ENCODE measurements at places on chromosomes 2 and 18.

GRCh38 chr2:17539611-17540092, 844 bp upstream of the VSNL1 start:
- DNase-seq = no peak

- DNase-seq = no peak
These were observed 4.2 kb downstream of the ZNF513 start for GRCh38 chr2:27376151-27376865.

- no peak for DNase-seq
These were observed at the start of gene LHCGR for GRCh38 chr2:48755473-48755872. Gene LHCGR, minus strand, starts transcription at chr2:48755724. Its CDS starts 53 bp downstream, at chr2:48755671.

DNA sequence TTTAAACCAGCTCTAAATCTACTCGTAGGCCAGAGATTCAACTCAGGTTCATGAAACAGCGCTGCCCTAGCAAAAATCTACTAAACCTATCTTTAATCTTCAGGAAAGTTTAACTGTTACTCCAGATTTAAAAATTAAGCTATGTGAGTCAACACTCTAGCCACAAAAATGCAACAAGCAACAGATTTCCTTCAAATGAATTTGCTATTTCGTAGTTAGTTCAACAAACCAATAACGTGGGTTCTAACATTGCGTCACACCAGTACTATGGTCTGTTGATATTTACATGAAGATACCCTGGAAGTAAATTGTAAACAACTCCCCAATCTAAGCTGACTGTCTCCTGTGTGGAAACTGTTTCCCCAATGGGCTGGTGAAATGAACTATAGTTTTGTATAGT, 71.2 kb downstream of the FIGN start:
- no peak for DNase-seq

- no peak for DNase-seq
These were observed 100.7 kb downstream of the MYT1L start for GRCh38 chr2:2230433-2230817.

DNA sequence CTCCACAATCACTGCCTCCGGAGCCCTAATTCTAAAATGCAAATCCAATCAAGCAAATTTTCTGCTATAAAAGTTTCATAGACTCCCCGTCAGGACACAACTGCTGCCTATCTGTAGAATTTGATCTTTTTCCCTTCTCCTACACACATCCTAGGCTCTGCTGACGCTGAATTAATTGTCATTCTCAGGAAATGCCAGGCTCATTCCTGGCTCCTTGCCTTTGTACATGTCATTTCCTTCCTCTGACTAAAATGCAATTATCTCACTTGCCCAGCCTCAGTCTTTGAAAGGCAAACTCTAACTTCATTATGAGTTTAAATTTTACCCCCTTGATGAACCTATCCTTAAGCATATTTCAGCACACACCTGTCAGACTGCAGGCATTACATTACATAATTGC, 844.9 kb upstream of the CRIM1 start:
- no peak for DNase-seq

DNA sequence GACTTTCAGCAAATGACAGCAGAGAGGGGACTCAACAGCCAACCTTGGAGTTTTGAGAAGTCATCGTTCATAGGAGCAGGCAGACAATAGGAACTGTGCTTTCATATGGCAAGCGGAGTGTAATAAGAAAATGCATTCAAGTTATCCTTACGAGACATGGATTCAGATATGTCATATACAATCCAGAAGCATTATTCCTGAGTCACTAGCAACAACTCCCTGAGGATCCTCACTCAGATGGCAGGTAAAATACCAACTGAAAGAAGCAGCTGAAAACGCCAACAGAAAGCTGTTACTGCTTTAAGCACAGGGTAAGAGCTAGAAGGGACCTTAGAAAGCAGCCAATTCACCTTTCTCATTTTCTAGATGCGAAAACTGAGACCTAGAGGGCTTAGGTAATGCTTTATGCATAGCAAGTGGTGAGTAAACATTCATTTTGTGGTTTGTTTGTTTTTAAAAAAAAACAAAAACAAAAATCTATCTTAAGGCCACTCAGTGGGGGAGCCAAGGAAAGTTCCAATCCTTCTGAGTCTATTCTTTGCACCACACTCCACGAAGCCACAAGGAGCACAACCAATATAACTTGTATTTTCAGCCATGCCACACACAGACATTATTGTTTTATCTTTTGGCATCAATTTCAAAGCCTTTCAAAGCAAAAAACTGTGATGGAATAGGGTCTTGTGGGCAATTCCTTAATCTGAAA, 89.1 kb upstream of the RIOK3 start:
- DNase-seq = no peak

DNA sequence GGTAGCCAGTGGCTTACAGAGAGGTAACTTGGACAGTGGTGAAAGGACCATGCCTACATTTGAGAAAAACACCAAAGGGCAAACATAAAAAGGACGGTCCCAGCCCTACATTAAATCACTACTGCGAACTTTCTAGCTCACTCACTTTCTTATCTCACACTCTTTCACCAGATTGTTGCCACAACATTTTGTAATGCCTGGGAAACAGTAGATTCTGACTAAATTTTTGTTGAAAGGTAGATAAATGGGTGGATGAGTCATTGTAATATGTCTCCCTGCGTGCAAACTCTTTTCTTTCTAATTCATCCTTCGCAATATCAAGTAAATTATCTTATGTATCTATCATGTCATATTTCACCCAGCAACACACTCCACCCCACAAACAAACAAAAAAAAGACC, 192.2 kb downstream of the IRS1 start:
- DNase-seq = no peak

- no peak for DNase-seq
These were observed 32.3 kb downstream of the SCTR start for GRCh38 chr2:119491776-119492525.

DNA sequence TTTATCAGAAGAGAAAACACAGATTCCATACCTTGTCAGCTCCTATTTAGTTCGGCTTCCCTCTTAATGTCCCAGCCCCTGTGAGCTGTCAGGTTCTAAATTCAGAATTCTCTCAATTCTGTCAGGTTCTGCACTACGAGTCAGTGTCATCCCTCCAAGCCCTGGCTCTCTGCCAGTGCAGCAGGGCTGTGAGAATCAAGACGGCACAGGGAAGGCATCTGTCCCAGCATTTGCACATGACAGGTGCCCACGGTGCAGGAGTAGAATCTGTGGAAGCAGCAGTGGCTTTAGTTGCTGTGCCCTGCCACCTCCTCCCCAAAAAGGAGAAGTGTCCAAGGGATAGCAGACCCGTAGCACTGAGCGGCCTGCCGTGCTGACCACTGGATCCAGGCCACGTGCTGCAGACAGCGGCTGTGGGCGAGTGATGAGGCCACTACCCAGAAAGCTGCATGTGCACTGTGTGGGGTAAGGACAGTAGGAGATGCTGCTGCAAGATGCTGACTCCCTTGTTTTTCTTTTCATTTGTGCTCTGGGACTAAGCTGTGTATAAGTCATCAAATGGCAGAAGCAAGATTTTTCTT, 12.8 kb downstream of the RBFA start:
- no peak for DNase-seq

DNA sequence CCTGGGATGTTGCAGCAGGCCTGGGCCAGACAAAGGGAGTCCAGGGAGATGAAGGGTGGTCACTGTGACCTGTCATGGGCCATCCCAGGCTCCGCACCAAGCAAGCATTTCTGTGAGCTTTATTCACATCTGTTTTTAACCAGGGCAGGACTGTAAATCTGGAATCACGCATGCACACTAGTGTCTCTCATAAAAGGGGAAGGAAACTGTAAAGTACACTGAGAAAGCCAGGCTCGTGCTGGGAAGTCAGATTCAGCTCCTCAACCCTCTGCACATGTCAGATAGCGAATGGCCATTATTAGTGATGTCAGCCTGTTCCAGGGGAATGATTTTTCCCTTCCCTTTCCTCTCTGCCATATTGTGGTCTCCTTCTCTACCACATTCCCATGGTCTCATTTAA, 818.6 kb upstream of the RAB6C start:
- DNase-seq = no peak

GRCh38 chr2:173280853-173281252, 73.8 kb upstream of the CDCA7 start:
- DNase-seq = no peak

DNA sequence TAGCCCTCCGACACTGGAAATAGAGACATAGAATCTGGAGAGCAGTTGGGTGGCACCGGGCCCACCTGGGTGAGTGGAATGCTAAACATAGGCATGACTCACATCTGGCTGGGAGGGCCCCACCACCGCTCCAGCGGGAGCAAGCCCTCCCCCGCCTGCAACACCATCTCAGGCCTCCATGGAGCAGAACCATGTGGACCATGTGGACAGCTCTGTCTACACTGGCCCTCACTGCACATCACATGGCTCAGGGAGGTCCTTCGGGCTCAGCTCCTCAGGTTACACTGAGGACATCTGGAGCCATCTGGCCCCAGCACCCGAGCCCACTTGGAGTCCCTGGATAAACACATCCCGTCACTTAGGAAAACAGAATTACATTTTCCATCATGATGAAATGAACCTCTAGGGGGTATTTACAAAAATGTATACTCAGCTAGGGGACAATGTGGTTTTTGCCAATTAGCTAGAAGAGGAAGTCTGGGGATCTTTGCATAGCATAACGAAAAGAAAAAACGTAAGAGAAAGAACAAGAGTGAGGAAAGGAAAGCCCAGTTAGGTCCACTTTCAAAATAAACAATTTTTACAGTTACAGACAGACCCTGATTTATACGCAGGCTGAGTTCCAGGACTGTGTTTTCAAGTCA, 30.7 kb upstream of the MLPH start:
- no peak for DNase-seq

DNA sequence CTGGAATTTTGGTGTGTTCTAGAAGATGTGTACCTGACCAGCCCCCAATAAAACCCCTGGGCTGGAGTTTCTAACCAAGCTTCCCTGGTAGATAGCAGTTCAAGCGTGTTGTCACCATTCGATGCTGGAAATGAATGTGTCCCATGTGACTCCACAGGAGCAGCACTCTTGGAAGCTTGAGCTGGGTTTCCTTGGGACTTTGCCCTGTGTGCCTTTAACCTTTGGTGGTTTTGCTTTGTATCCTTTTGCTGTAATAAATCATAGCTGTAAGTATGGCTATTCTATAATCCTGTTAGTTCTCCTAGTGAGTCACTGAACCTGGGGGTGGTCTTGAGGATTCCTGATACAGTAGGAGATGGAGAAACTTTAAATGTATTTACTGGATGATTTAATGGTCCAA, 65.2 kb downstream of the KLHL14 start:
- DNase-seq = no peak

DNA sequence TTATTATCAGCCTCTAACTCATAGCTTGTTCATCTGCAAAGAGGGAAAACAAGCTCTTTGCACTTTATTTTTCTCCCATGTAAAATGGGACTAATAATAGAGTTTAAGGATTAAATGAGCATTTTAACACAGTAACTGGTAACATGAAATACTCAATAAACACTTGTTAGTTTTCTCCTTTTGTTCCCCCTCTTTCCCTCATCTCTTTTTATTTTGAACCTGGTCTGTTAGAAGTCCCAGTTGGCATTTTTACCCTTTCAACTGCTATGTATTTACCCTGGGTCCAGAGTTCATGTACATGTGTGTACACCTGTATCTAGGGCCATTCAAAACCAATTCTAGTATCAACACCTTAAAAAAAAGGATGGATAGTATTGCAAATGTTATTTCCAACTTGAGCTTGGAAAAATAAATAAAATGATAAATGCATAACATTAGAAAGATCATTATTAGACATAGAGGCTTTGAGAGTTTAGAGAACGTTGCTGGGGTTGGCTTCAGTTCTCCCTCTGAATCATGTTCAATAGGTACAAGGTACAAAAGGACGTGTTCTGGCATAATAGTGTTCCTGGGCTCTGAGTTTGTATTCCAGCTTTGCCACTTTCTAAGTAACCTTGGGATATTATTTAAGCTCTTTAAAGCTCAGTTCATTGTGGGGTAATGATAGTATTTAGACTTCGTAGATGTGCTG, 5.2 kb upstream of the VPS54 start:
- no peak for DNase-seq

DNA sequence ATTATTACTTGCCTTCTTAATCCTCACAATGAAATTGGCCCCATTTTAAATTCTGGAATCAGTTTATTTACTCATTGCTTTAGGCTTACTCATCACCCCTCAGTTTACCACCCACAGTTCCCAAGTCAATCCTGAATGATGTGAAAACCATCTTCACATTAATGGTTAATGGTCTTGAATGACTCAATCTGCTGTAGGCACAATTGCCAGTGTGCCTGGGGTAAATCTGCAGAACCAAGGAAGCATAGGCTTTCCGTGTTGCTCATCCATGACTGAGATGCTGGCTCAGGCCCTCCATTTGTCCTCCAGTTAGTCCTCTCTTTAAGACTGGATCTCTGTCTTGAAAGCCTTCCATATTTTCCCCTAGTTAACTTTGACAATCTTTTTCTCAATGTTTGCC, 164.5 kb downstream of the PMAIP1 start:
- no peak for DNase-seq

- DNase-seq = no peak
These were observed 1012.8 kb downstream of the SOCS6 start for GRCh38 chr18:71301596-71301995.

- DNase-seq = no peak
These were observed 70.2 kb upstream of the FOSL2 start for GRCh38 chr2:28322456-28322855.

DNA sequence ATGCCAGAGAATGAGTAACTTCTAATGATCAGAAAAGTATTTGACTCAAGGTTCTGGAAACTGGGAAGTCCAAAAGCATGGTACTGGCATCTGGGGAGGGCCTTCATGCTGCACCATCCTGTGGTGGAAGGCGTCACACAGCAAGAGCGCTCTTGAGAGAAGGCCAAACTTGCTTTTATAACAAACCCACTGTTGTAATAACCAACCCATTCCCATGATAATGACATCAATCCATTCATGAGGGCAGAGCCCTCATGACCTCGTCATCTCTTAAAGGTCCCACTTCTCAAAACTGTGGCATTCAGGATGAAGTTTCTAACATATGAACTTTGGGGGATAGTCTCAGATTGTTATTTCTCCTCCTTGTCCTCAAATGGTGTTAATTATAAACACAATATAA, 67.8 kb downstream of the COA5 start:
- DNase-seq = no peak

GRCh38 chr18:3424280-3424890, 25.6 kb upstream of the TGIF1 start:
- no peak for DNase-seq

DNA sequence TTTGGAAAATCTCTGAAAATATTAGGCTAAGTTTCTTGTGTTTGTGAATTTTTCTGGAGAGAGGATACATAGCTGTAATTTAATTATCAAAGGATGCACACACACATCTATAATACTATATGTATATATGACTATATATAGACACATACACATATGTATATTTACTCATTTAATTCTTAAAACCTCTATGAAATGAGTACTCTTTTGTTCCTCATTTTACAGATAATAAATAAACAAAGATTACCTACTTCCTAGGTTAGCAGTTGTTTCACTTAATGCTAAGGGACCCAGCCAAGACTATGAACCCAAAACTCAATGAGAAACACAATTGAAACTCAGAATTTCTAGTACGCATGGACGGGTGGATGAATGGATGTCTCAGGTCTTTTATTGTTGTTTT, 145.6 kb downstream of the BCL2 start:
- DNase-seq = no peak

- DNase-seq = no peak
These were observed 123.8 kb downstream of the SPTBN1 start for GRCh38 chr2:54579682-54580620.

All from activated CD4-positive, alpha-beta T cell treated with anti-CD3 and anti-CD28 coated beads, Interleukin-2, amount 50 U/mL, for 24 hours (primary cell).